CD4-positive, alpha-beta T cell treated with Interleukin-17A for 4 hours (primary cell): ENCODE measurements at places on chromosomes 6 and 20.

- DNase-seq: no peak
These were observed 311.2 kb downstream of the ESR1 start for GRCh38 chr6:152118678-152119077.

- no peak for DNase-seq
These were observed 256.7 kb upstream of the CNR1 start for GRCh38 chr6:88422831-88423230.

GRCh38 chr6:19004176-19004575 is 617.0 kb downstream of the RNF144B start:
- no peak for DNase-seq

DNA sequence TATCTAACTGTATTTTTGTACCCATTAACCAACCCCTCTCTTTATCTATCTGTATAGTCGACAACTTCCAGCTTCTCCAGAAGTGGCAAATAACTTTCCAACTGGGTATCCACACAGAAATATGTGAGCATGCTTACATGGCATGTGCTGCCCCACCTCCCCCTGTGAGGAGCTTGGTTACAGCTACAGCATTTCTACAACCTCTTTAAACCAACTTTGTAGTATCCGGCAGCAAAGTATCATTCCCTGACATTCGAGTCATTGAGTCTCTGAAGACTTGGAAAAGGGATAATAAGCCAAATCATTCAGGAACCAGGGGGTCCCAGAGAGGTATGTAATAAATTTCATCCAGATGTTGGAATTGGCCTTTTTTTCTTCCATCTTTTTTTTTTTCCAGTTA is 48.2 kb upstream of the ASIP start:
- no peak for DNase-seq

DNA sequence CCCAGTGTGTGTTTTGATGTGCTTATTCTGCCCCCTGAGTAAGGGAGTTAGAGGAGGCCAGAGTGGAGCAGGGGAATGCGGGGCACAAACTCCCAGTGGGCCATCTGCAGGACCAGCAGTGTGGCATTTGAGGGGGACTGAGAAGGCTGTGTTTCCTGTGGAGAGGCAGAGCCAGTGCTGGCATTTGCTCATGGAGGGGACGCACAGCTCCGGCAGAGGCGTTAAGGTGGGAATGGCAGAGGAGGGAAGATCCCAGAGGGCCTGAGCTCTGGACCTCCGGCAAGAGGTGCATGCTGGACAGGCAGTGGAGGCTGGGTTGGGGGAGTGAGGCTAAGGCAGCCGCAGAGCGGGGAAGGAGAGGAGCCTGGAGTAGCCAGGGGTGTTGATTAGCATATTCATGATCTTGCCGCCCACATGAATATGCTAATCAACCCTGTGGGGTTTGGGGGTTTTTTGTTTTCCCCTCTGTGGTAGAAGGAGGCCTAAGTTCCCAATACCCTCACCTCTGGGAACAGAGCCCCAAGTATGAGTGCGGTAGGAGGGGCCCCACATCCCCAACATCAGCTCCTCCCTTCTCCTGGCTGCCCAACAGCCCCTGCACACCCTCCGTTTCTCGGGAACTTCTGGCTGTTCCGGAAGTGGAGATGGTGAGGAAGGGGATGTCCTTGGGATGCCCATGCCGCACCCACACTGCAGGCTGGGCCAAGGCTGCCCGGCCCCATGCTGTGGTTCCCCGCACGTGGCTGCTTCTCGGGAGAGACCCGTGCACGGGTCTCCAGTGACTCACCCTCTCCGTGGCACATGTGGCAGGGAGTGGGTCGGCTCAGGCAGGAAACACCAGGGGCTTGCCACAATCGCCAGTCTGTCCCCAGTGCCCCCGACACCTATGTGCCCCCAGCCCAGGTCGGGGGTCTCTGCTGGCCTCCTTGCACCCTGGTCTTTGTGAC is 33.8 kb downstream of the DLGAP4 start:
- DNase-seq: no peak

- no peak for DNase-seq
These were observed 118.7 kb downstream of the HFE start for GRCh38 chr6:26205625-26206574.

- no peak for DNase-seq
These were observed 81.5 kb upstream of the QKI start for GRCh38 chr6:163333038-163333437.

DNA sequence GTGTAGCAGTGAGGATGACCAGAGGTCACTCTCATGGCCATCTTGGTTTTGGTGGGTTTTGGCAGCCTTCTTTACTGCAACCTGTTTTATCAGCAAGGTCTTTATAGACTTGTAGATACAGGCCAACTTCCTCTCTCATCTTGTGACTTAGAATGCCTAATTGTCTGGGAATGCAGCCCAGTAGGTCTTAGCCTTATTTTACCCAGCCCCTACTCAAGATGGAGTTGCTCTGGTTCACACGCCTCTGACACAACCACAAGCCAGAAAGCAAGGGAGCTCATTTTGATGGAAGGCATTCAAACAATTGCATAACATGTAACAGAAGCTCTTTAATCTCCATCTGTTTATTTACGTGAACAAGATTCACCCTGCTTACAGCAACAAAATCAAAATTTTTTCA is 492.0 kb upstream of the SULF2 start:
- no peak for DNase-seq

GRCh38 chr6:73006146-73006545 is 219.2 kb downstream of the KHDC1L start:
- no peak for DNase-seq

DNA sequence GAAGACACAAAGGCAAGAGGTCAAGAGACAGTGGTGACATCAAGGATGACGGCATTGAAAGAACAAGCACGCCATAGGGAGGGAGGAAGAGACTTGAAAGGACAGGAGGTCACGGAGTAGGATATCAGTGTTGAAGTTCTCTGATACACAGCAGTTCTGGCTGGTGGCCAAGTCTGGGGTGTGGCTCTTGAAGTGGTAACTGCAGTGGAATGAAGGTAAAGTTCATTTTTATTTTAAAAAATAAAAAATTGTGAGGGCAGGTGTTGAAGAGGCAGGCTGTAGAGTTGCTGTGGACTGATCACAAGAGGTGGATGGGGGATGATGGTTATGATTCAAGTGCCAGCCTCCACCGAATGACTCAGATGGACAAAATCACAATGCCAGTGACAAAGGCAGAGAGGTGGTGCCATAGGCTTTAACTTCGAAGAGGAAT is 53.2 kb upstream of the BMP2 start:
- no peak for DNase-seq
